Dermis microvascular lymphatic vessel endothelial cell (primary cell): ENCODE measurements at places on chromosomes 2 and 18. TPM values are rescaled to one million over a fixed set of nuclear protein-coding genes. Genes with fewer than 3 reads are reported as not detected.

DNA sequence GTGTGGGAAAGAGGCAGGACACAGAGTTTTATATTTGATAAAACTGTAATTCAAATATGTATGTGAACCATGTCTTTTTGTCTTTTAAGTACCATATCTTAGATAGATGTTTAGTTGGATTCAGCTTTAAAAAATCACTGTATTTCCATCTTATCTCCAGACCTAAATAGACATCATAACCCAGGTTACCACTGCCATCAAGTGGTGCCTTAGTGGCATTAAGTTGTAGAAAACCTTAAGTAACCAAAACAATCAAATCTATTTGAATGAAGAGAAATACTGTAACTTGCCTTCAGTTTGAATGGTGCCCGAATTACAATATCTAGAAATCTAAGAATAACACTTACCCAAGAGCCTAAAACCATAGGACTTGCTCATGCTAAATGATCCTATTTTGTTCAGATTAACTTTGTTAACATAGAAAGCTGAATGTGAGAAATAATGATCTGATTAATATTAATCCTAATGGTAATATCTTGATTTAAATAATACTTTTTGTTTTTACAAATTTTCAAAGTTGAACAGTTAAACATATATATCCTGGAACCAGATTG lies 92.5 kb upstream of the MAP2 start:
- peak; percentile 26 for DNase-seq

- DNase-seq = no peak
These were observed 32.5 kb downstream of the METTL4 start for GRCh38 chr18:2538844-2539243.

The SCYGR4 gene
- not detected in 2 replicates for total RNA-seq

GRCh38 chr2:121335294-121336290 lies 50.6 kb upstream of the TFCP2L1 start:
- DNase-seq = no peak

DNA sequence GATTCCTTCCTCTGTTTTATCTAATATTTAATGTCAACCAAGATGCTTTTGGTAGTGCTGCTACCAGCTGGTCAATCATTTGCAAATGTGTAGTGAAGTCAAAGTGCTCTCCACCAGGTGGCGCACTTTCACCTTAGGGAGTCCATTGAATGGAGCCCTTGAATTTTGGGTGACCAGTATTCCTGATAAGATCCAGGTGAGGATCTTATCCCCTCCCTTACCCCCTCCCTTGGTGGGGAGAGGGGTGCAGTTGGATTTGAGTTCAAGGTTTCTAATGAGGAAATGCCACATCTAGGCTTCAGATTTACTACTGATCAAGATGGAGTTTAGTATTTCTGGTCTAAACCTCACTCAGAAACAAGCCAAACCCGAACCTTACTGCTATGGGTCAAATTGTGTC lies 12.0 kb upstream of the E2F6 start:
- DNase-seq = peak; percentile 78

- no peak for DNase-seq
These were observed 72.0 kb upstream of the CHAC2 start for GRCh38 chr2:53695575-53695974.

GRCh38 chr2:141015341-141016047 lies 1115.3 kb downstream of the LRP1B start:
- DNase-seq = no peak

DNA sequence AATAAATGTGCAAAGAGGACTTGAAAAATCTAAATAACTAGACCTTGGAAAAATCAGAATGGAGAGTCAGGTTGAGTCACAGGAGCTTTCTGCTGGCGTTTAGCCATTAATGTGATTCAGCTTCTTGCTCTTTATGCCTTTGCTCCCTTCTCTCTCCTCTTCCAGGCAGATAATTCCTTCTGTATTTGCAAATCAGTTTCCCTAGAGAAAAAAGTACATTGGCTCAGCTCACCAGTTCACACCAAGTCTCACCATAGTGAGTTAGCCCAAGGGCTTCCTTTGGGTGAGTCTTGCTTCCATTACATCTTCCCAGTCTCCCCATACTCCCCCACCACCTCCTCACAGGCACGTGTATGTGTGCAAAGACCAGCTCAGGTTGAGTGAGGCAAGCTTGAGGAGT lies 73.6 kb downstream of the CYBRD1 start:
- DNase-seq = peak; percentile 39

DNA sequence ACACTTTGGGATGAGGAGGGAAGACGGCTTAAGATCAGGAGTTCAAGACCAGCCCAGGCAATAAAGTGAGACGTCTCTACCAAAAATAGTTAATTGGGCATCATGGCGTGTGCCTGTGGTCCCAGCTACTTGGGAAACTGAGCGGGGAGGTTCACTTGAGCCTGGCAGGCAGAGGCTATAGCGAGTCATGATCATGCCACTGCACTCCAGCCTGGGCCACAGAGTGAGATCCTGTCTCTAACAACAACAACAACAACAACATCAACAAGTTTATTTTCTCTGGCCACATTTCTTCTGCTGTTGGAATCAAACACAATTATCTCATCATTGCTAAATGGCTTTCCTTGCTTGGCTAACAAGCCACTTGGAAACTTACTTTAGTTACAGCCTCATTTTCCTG lies 13.4 kb downstream of the NIFK start:
- DNase-seq = no peak

The HOXD4 gene
- total RNA-seq = 2.3 and 2.5 TPM in 2 replicates

DNA sequence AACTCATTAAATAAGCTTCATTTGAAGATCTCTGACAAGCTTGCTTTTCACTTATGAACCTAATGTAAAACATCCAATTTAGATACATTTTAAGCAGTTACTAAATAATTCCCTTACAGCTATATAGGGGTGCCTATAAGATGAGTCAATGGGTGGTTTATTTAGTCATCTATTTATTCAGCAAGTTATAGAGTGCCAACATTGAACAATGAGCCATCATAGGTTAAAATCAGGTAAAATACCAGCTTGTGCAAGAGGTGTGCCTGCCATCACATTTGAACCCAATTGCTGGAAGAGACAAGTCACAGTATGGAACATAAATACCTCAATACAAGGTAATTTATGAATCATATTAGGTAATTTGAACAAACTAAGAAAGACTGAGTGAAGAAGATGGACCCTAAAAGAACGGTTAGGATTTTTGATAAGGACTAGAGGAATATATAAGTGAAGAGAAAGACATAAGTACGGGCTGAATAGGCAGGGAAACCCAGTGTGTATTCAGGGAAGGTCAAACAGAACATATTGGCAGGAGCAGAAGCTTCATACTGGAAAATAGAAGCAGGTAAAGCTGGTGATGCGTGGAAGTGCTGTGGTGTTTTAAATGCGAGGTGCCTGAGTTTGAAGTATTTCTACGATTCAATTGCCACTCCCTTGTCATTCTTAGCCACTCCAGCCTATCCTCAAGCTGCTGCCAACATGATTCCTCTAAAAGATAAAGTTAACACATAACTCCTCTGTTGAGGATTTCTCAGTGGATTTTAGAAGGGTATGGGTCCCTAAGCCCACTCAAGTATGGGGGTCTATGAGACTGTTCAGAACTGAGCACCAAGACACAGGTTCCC lies 18.9 kb upstream of the STAT4 start:
- no peak for DNase-seq

GRCh38 chr2:43488737-43489136 lies 107.1 kb downstream of the THADA start:
- DNase-seq = peak; percentile 65

The MOCOS gene
- total RNA-seq = under 0.01 and 0.13 TPM in 2 replicates

- no peak for DNase-seq
These were observed 260.7 kb upstream of the MGAT5 start for GRCh38 chr2:133993160-133993559.

DNA sequence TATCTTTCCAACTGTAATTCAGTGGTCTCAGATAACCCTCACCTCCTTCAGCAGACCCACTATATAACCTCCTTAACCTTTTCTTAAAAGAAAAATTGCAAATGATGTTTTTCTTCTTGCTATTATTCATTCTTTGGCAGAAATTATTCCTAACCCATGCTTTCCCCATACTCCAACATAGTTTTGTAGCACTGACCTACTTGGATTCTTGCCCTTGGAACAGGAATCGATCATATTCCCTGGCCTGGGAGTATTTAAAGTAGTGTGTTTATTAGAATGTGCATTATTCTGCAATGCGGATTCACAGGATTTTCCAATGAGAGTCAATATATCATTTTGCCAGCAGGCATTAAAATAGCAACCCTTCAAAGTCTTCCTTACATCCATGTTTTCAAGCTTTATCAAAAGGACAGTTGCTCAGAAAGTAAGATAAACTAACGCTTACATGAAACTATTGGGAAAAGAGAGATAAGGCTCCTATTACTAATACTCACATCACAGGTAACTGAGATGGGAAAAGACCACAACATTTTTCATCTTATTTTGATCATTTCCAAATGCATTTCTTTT lies 37.4 kb downstream of the CHN1 start:
- DNase-seq = no peak

The SP3 gene
- 71.2 and 81.3 TPM in 2 replicates for total RNA-seq

The C2orf80 gene
- total RNA-seq = not detected in 2 replicates

- DNase-seq = no peak
These were observed 25.7 kb downstream of the PSMA8 start for GRCh38 chr18:26159353-26159752.

The TUBB6 gene
- total RNA-seq = 860 and 1,510 TPM in 2 replicates

The IL1RL1 gene
- total RNA-seq = 0.13 and 0.90 TPM in 2 replicates

The SCTR gene
- not detected in 2 replicates for total RNA-seq

DNA sequence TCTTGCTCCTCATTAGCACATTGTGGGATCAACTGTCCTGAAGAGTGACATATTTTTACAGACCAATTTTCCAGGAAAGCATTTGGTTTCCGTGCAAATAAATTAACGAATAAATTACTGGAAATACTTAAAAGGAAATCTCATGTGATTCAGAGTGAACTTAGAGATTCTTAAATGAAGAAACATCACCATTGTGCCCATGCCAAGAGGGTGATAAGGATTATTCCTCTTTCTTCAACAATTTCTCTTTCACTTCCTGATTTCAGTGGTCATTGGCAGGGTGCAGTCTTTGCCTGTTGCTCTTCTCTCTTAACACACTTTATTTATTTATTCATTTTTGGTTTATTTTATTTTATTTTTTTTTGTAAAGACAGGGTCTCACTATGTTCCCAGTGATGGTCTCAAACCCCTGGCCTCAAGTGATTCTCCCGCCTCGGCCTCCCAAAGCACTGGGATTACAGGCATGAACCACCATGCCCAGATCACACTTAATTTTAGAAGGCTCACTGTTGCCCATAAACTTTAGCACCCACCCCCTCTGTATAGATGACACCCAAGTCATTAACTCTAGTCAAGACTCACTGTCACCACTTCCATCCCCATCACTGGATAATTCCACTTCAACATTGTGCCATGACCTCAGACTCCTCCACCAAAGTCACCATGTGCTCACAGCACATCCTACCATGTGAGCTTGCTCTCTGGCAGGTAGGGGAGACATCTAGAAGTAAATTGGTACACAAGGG lies 92.6 kb upstream of the CERS6 start:
- no peak for DNase-seq

GRCh38 chr2:188181884-188182283 lies 109.8 kb upstream of the GULP1 start:
- no peak for DNase-seq

DNA sequence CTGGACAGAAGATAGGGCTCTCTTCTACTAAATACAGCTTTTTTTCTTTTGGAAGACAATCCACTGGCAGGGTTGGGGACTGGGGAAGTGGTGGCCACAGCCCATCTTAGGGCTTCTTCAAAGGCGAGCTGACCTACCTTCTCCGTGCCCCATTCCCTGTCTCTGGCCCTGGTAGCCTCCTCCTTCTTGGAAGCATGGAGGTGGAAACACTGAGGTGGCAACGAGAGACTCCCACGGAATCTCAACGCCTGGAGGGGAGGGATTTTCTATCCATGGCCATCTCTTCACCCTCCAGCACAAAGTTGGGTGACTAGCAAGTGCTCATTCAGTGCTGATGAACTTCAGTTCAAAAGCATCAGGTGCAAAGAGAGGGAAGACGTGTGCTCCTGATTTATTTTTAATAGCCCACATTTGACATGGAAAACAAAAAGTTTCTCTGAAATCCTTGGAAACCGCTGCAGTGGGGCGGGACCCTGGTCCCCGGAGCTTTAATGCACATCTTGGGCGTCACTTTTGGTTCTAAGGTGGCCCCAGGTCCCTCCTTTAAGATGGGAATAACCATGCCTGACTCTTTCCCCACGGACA lies 633 bp upstream of the ARMC9 start:
- DNase-seq = no peak

DNA sequence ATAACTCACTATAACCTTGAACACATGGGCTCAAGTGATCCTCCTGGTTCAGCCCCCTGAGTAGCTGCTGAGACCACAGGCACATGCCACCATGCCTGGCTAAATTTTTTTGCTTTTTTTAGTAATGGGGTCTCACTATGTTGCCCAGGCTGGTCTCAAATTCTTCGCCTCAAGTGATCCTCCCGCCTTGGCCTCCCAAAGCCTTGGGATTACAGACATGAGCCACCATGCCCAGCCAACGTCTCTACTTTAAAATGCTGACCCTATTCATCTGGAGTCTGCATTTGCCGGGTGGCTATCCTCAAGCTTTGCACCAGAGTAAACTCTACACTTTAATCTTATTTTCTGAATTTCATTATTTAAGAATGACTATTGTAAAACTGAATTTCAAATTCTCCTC lies 37.6 kb upstream of the RALBP1 start:
- DNase-seq = no peak

DNA sequence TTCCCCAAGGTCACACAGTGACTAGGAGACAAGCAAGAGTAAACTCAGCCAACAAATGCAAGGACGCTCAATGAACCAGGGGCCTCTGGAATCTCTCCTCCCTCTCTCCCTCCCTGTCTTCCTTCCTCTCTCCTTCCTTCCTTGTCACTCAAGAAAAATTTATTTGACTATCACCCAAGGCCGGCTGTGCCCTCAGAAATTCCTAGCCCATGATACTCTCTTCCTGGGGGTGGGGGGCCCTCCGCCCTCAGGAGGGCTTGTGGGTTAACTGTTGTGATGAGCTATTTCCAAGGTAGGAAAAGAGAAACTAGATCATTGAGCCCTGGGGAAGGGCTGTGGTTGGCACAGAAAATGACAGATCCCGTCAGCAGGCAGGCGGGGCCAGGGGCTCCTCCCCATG lies 21.7 kb downstream of the INHBB start:
- DNase-seq = peak; percentile 20

- no peak for DNase-seq
These were observed 22.4 kb downstream of the TMEM177 start for GRCh38 chr2:119701352-119701751.

- no peak for DNase-seq
These were observed 7.2 kb upstream of the RAB12 start for GRCh38 chr18:8602040-8602439.

DNA sequence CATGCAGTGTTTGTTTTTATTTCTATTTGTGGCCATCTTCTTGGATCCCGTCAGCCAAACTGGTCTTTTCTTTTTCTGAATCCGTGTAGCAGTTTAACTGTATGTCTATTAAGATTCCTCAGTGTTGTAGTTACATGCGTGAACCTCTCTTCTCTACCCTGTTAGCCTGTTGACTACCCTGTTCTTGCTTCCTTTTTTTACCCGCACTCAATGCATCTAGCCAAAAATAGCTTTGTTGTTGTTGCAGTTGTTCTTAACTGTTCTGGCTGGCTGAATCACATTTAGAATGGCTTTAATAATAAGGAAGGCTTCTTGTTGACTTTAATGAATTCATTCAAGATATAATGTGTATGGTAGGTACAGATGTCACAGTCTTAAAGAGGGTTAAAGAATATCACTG lies 137.1 kb downstream of the LCLAT1 start:
- peak; percentile 5 for DNase-seq

The GALNT13 gene
- 0.13 and 0.25 TPM in 2 replicates for total RNA-seq

The MYO5B gene
- total RNA-seq = 0.25 and 0.51 TPM in 2 replicates

The IL36RN gene
- not detected in 2 replicates for total RNA-seq
